ENCODE measurements at places on chromosomes 11 and 22. TPM values are rescaled to one million over a fixed set of nuclear protein-coding genes. Genes with fewer than 3 reads are reported as not detected.

Gene ANKK1
- total RNA-seq, result not detected

DNA sequence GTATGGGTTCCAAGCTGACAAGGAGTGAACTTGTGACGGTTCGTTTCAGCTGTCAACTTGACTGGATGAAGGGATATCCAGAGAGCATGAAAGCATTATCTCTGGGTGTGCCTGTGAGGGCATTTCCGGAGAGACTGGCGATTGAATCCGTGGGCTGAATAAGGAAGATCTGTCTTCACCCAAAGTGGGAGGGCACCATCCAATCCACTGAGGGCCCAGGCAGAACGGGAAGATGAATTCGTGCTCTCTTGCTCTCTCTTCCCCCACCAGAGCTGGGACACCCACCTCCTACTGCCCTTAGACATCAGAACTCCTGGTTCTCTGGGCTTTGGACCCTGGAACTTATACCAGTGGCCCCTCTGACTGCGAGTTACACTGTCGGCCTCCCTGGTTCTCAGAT, 15.5 kb upstream of the CD81 start:
- H3K27me3 ChIP-seq, result peaks cover 3% of the 10 kb centered on the region
- H3K4me3 ChIP-seq, result no peak overlapping the region
- H3K36me3 ChIP-seq, result no peaks in the 10 kb centered on the region
- no peaks in the 10 kb centered on the region for H3K4me1 ChIP-seq
- no peak overlapping the region for H3K27ac ChIP-seq
- no peak for DNase-seq

- peak overlapping the region; percentile 88 for H3K4me3 ChIP-seq
- peaks cover 29% of the 10 kb centered on the region for H3K4me1 ChIP-seq
- DNase-seq, result peak; percentile 76
- peak overlapping the region; percentile 36 for H3K27ac ChIP-seq
- no peaks in the 10 kb centered on the region for H3K27me3 ChIP-seq
Observed at GRCh38 chr22:19179497-19180048, 1.0 kb upstream of the SLC25A1 start.

- peaks cover 44% of the 10 kb centered on the region for H3K27me3 ChIP-seq
- H3K27ac ChIP-seq, result no peak overlapping the region
- DNase-seq, result no peak
- H3K4me1 ChIP-seq, result no peaks in the 10 kb centered on the region
- no peak overlapping the region for H3K4me3 ChIP-seq
- H3K36me3 ChIP-seq, result no peaks in the 10 kb centered on the region
Observed at GRCh38 chr11:134863294-134863693, 451.3 kb upstream of the B3GAT1 start.

DNA sequence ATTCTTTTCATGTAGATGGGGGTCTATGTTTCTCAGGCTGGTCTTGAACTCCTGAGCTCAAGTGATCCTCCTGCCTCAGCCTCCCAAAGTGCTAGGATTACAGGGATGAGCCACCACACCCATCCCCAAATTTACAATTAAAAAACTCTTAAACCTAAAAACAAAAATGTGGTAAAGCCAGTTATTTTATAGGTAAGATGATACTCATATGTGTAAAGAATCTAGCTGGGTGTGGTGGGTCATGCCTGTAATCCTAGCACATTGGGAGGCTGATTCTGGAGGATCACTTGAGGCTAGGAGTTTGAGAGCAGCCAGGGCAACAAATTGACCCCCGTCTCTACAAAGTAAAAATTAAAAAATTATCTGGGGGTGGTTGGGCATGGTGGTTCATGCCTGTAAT, 4.0 kb upstream of the RBM14 start:
- no peak for DNase-seq
- no peaks in the 10 kb centered on the region for H3K27me3 ChIP-seq
- H3K4me3 ChIP-seq, result no peak overlapping the region
- no peaks in the 10 kb centered on the region for H3K36me3 ChIP-seq
- H3K4me1 ChIP-seq, result peaks cover 18% of the 10 kb centered on the region
- no peak overlapping the region for H3K27ac ChIP-seq

DNA sequence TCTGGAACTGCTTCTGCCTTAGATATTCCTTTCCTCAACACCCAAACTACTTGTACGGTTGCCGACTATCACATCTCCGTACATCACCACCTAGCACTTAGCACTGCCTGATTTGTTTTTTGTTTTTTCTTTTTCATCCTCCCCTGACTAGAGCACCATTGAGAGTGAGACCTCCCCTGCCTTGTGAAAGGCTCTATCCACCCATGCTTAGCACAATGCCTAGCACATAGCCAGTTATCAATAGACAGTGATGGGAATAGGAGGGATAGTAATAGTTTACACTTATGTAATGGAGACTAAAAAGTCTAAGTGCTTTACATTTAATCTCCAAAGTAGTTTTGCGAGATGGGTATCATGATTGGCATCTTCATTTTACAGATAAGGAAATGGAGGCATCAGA, 115.8 kb downstream of the LDLRAD3 start:
- no peaks in the 10 kb centered on the region for H3K36me3 ChIP-seq
- H3K27me3 ChIP-seq, result no peaks in the 10 kb centered on the region
- H3K4me3 ChIP-seq, result no peak overlapping the region
- H3K4me1 ChIP-seq, result no peaks in the 10 kb centered on the region
